ENCODE measurements at places on chromosomes 4 and X. TPM values are rescaled to one million over a fixed set of nuclear protein-coding genes. Genes with fewer than 3 reads are reported as not detected.

CSAG1 gene
- not detected for total RNA-seq

DGKQ gene
- total RNA-seq: 10.5 TPM

XAGE2 gene
- not detected for total RNA-seq

MTNR1A gene
- not detected for total RNA-seq

EFHC2 gene
- 0.71 TPM for total RNA-seq

LRAT gene
- total RNA-seq: not detected

TRPC3 gene
- total RNA-seq: 0.18 TPM

STK32B gene
- total RNA-seq: not detected

All from myometrial cell (primary cell).